Activated CD4-positive, alpha-beta T cell treated with anti-CD3 and anti-CD28 coated beads, Interleukin-2, amount 50 U/mL, for 24 hours (primary cell): ENCODE measurements at places on chromosomes 16 and 17.

- DNase-seq: no peak
Observed at GRCh38 chr17:19386974-19387920, at the start of gene MFAP4. Gene MFAP4, minus strand, starts transcription at chr17:19387190. Its CDS starts 35 bp downstream, at chr17:19387155.

DNA sequence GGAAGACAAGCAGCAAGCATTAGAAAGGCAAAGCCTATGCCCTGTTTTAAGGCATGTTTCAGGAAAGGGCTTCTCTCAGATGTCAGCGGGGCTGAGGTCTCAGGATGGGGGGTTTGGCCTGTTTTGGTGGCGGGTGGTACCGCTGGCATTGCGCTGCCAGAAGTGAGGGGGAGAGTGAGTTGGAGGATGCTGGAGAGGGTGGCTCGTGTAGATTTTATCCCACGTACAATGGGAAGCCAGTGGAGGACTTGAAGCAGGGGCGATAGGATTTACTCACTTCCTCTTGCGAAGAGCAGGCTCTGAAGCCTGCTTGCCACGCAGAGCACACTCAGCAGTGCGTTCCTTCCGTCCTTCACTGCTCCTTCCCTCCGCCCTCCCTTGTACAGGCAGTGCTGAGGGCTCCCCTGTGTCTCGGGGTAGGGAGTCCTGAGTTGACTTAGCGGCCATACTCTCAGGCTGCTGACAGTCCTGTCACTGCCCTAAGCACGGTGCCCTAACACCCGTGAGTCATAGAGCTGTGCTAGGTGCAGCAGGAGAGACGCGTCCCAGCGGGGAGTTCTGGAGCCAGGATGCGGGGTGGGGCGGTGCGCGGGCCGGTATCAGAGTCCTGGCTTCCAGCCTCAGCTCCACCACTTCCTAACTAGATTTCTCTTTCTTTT is 113.1 kb downstream of the SNX29 start:
- no peak for DNase-seq

DNA sequence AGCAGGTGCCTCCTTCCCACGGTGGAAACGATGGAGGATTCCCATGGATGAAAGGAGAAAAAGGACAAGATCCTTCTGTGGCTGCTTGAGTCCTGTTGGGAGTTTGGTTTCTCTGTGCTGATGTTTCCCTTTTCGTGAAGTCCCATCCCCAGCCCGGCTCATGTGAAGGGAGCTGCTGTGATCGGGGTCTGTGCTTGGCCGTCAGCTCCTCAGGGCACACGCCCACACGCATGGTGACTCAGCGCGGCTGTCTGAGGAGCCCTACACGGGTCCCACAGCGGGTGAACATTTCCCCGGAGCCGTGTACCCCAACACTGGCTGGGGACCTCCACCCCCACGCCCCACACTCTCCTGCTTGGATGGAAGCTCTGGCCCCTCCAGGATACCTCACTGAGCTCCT is 44.5 kb upstream of the SSTR5 start:
- no peak for DNase-seq

DNA sequence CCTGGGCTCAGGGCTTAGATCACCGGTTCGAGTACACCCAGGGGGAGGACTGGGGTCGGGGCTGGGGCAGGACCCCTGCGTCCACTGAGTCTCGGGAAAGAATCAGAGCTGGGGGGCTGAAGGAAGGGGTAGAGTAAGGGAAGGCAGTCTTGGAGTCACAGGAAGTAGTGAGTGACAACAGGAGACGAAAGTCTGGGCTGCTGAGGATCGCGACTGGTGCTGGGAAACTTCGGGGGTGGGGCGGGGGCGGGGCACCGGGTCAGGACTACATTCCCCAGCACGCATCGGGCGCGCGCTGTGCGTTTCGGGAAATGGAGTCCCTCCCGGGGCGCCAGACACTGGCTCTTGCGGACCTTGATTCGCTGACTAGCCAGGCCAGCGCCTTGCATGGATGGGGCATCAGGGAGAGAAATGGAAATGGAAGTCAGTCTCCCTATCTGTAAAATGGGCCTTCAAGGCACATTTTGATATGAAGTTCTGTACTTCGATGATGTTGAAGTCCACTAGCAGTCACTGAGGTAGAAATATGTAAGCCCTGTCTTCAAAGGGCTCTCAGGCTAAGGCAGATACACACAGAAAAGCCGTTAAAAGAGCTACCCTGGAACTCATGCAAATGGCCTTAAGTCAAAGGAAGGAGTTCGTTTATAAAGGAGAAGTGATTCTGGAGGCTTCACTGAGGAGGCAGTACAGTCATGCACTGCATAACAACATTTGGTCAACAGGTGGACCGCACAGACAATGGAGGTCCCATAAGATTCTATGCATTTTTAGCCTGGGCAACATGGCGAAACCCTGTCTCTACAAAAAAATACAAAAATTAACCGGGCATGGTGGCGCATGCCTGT is 697 bp downstream of the CTF1 start:
- DNase-seq: peak; percentile 69

DNA sequence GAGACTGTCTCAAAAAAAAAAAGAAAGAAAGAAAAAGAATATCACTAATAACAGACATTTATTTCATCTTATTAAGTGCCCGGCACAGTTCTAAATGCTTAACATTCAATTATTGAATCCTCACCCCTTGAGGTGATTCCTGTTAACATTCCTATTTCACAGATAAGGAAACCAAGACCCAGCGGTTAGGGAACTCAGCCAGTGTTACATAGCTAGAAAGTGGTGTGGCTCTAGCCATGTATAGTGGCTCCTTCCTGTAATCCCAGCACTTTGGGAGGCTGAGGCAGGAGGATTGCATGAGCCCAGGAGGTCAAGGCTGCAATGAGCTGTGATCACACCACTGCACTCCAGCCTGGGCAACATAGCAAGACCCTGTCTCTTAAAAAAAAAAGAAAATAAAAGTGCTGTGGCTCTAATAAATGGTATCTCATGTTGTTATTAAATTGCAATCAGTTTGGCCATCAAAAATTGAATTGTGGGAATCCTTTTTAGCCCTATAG is 28.1 kb downstream of the ZNRF1 start:
- no peak for DNase-seq

DNA sequence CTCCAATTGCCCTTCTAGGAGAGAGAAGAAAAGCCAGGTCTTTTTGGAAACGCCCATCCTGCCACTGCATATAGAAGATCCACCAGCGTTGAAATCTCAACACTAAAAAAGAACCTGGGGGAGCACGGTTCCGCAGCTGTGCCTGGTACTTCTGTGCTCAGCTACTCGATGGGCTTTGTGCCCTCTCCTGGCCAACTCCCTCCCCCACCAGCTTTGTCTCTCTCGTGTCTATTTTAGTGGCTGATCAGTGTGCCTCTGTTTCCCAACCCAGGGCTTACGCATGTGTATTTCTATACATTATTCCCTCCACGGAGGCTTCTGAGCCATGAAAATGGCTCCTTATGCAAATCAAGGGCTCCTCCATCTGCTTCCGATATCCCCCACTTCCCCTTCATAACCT is 83.5 kb downstream of the RBFOX3 start:
- DNase-seq: no peak

- DNase-seq: no peak
Observed at GRCh38 chr16:85759136-85759535, 8.2 kb upstream of the C16orf74 start.

DNA sequence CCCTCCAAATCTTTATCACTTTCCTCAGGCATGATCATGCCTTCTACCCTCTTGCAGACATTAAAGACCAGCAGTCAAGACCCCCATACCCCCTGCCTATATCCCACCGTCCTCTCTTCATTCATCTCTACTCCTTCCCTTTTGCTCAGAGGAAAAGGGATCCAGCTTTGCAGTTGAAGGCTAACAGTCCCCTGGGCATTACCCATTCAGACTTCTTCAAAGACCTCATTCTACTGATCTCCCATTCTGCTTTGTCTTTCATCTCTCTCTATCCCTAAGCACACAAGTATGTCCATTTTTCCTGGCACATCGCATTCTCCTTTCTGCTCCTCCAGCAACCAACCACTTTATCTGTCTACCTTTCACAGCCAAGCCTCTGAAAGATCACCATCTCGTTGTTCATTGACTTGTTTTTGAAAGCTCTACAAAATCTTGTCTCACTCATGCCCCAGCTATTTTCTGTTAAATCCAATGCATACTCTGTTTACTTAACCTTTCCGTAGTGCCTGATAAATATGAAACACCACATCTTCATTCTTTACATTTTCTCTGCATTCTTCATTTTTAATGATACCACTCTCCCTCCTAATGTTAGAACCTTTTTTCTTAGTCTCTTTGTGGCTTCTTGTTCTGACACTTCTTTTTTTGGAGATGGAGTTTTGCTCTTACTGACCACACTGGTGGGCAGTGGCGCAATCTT is 14.1 kb upstream of the LCMT1 start:
- DNase-seq: no peak

DNA sequence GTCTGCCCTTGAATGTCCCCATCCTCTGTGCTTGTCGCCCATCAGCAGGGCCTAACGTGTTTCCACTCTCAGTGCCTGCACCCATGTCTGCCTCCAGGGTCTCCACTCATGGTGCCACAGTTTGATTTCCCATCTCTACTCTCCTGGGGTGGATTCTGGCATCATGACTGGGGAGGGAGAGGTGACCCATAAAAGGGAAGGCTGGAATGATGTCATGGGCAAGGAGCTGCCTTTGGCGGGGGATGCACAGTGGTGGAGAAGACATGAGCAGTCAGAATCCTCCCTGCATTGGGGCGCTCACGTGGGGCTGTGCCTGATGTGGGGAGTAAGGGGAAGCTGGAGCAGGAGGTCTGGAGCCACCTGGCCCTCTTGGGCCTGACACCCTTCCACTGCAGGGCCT is 100.9 kb downstream of the USP22 start:
- DNase-seq: no peak

DNA sequence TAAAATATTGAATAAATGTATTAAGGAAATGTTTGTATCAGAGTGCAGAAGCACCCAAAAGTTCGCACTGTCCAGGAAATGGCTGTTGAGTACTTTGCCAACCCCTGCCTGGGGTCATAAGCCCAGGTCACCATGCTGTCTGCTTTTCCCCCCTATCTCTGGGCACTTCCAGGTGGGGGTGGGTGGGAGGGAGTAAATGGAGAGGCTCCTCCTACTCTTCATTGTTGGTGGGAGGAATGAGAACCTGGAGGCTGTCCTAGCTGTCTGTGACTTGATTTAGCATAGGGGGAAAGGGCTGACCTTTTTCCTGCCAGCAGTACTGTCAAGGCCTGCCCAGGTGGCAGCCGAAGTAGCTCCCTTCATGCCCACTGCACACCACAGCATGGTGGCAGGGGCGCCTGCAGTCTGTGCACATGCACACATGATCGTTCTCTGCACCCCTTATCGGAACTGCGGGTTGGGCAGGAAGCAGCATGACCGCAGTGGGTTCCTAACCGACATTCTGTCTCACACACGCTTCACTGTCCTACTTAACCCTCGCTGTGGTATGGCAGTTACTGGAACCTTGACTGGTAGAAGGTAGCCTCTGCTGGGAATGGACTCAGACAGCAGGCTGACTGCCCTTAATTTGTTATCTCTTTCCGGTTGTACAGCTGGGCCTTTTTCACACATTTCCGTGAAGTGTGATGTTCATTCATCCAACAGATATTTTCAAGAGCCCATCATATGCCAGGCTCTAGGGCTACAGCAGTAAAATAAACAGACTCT is 41.5 kb downstream of the LDHD start:
- DNase-seq: peak; percentile 35

- DNase-seq: no peak
Observed at GRCh38 chr17:59378675-59379074, 47.2 kb downstream of the YPEL2 start.

- no peak for DNase-seq
Observed at GRCh38 chr17:81043725-81044427, 8.9 kb downstream of the BAIAP2 start.

DNA sequence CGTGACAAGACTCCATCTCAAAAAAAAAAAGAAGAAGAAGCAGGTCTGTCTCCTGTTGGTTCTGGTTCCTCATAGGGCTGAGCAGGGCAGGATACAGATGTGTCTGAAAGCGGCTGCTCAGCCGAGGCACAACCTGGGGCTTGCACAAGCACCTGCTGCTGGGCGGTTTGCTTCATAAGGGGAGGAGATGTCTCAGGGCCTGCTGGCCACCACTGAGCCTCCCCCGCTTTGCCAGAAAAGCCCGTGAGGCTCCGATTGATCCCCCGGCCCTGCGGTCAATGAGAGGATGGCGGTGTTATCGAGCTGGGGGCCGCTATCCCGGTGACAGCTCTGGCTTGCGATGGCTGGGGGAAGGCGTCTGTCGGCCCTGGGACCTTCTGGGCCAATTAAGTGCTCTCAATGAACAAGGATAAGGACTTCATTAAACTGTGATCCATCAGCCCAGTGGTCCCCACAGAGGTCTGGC is 162.0 kb downstream of the SDK2 start:
- no peak for DNase-seq

- DNase-seq: no peak
Observed at GRCh38 chr17:48429156-48429555, 858 bp downstream of the SKAP1 start.

- no peak for DNase-seq
Observed at GRCh38 chr17:29572691-29573557, 4.4 kb downstream of the TP53I13 start.

GRCh38 chr17:13550291-13550690 is 51.4 kb downstream of the HS3ST3A1 start:
- no peak for DNase-seq

GRCh38 chr16:47727131-47727530 is 266.0 kb downstream of the PHKB start:
- DNase-seq: no peak

DNA sequence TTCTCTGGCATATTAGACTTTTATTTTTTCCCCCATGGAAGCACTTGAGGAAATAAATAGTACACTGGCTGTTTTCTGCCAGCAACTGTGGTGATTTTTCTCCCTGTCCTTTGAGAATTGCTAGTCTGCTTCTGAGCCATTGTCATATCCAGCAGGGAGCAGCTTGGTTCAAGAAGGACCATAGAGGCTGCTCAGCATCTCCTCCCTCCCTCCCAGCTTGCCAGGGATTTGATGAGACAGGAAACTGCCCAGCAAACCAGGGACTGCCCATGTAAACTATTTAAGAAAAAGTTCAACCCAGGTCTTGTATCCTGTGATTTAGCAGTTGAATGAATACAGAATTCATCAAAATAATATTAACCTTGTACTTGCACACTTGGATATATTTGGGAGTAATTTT is 39.5 kb downstream of the CYB5B start:
- no peak for DNase-seq

- no peak for DNase-seq
Observed at GRCh38 chr17:2894782-2895181, 98.5 kb downstream of the RAP1GAP2 start.

GRCh38 chr17:76085731-76086366 is 6.9 kb downstream of the ZACN start:
- no peak for DNase-seq

- DNase-seq: peak; percentile 11
Observed at GRCh38 chr16:87076950-87077749, 240.0 kb downstream of the C16orf95 start.

GRCh38 chr17:1137465-1137894 is 42.3 kb downstream of the ABR start:
- DNase-seq: no peak

- no peak for DNase-seq
Observed at GRCh38 chr17:79811011-79811867, 14.4 kb upstream of the CBX8 start.

- no peak for DNase-seq
Observed at GRCh38 chr17:1985686-1986085, 39.4 kb downstream of the RTN4RL1 start.
